ENCODE measurements at places on chromosomes 12 and 14.

- no peak for DNase-seq
Measured at GRCh38 chr12:87678453-87678852, 350.7 kb downstream of the C12orf50 start.

DNA sequence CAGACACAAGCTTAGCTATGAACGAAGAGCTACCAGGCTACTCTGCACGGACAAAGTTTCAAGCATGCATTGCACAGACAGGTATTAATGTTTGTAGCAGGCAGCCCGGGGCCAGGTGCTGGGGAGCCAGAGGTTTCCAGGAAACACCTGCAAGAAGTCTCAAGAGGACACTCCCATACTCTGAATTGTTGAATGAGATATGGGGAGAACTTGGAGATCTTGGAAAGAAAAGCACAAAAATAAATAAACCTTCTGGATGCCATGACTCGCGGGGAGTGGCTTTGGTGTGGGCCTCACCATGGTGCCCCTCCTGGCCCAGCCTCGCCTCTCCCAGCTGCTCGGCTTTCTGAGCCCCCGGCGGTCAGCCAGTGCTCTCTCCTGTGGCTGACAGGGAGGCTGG is 186.8 kb downstream of the TTC7B start:
- DNase-seq, result no peak

GRCh38 chr12:81470923-81471322 is 288.2 kb downstream of the PPFIA2 start:
- DNase-seq, result no peak

DNA sequence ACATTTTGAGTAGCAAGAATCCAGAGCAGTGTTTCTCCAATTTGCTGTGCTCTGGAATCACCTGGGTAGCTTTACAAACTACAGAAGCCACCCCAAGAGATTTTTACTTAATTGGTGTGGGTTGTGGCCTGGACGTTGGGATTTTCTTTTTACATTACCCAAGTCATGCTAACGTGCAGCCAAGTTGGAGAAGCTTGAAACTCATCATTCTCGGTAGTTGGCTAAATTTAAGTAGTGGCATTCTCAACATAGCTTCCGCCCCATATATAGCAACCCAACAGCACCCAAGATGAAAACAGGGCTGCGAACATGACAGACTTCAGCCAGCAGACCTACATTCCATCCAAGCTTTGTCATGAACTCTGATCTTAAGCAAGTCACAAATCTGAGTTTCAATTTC is 25.0 kb downstream of the DAD1 start:
- DNase-seq, result no peak

- no peak for DNase-seq
Measured at GRCh38 chr12:56119361-56119796, 1.3 kb downstream of the ZC3H10 start.

- DNase-seq, result no peak
Measured at GRCh38 chr12:56873382-56873781, 60.8 kb downstream of the SDR9C7 start.

DNA sequence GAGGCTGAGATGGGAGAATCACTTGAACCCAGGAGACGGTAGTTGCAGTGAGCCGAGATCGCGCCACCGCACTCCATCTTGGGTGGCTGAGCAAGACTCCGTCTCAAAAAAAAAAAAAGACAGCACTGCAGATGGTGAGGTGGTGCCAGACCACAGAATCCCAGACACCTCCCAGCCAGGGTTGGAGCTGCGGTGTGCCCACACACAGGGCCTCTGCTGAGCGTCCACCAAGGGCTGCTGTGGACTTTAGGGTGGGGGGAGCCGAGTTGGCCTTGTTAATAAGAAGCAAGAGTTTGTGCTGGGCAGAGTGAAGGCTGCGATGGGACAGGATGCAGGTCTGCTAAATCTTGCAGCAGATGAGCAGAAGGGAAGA is 14.2 kb downstream of the KMT5A start:
- no peak for DNase-seq

DNA sequence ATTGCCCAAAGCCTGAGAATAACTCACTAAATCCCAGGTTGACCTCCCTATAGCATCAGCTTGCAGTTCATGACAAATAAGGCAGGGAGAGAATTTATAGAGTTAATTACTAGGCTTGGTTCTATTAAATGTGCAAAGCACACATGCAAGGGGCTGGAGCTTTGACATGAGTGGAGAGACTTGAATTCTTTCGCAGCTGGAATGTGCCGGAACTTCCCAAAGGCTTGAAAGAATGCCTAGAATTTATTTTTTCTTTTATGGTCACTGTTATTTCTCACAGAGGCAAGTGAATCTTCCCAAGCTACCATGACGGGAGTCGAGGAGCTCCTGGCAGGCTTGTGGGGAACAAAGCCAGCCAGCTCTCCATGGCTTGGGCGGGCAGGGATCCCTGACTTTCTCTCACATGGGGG is 95.5 kb upstream of the USP44 start:
- DNase-seq, result no peak

GRCh38 chr12:8562310-8562709 is 21.6 kb upstream of the CLEC4E start:
- no peak for DNase-seq

DNA sequence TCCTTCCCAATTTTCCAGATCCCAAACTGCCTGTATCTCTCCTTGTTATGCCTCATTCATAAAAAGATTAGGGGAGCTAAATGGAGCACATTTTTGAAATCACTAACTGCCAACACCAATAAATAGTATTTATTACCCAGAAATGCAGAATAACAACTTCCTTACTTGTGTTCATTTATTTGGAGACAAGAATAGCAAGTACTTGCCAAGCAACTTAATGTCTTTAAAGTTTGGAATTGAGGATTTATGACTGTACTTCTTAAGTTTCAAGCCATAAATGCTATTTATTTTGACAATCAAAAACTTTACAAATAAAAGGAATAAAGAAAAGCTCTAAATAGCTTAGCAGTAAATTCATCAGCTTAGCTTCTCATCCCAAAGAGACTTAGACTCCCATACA is 626.1 kb upstream of the NOVA1 start:
- no peak for DNase-seq

GRCh38 chr12:107929436-107929835 is 154.9 kb downstream of the ASCL4 start:
- DNase-seq, result no peak

DNA sequence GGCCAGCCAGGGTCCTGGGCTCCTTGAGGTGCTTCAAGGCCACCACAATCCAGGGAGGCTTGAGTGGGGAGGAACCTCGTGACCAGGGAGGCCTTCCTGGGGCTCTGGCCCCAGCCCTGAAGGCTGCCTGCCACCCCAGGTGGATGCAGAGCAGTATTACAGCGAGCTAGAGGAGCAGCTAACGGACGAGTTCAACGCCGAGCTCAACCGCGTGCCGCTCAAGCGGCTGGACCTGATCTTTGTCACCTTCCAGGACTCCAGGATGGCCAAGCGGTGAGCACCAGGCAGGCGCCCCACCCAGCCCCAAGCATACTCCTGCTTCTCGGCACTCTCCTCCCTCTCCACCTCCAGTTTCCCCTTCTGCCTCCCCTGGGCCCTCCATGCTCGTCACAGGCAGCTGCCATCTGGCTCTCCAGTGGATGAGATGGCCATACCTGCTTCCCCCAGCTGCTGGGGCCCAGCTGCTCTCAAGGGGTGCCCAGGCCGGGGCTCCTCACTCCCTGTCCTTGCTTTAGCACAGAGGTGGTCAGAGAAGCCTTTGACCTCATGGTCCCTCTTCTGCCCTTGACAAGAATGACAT is 30.6 kb downstream of the NGB start:
- DNase-seq, result no peak

DNA sequence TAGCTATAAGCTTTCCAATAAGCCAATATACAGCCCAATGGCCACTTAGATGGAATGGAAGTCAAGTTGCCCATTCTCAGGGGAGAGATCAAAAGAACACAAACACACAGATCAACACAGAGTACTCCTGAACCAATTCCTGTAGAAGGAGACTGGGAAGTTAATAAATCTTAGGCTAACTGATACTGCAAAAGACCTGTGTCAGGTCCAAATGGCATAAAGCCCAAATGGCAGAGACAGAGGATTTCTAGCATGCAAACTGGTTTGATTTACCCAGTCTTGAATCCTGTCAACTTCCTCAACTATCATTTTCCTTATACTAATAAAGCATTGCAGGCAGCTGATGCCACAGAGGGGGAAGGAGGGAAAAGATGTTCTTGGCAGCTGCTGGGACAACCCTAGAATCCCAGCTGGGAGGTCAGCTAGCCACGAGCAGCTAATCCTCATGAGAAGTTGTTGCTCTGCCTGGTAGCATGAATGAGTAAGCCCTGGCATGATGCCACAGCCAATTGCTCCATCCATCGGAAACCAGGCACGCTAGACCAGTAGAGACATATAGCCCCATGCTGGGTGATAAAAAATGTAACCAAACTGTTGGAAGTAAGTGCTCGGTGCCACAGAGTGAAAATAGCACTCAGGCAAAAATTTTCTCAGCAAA is 26.2 kb downstream of the ANG start:
- DNase-seq, result no peak

DNA sequence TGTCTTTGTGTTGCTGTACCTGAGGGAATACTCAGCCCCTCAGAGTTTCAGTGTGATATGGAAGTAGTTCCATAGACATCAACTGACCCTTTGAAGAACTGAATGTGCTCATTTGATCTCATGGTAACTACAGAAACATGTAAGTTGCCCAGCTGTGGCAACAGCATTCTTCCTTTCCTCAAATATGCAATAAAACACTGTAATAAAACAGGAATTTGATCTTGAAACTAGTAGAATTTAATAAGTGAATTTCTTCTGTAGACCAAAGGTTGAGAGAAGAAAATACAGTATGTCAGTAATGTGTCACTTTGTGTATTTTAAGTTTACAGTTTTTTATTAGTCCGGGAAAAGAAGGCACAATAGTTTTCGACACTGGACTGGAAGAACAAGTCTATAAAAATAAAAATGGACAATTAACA is 31.9 kb downstream of the KCTD10 start:
- DNase-seq, result no peak

DNA sequence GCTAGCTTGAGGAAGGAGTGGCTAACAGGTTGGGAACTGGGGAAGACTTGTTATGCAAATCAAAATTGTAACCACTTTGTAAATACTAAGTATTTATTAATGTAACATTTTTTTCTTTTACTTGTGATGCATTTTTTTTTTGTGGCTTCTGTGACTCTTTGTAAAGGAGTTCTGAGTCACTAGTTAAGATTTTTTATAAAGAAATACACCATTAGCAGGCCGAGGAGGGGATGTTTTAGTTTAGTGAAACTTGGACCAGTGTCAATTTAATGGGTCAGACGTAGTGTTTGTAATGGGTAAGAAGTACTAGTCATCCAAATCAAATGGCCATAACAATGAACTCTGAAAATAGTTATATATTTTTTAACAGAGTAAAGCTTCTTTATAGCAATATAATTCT is 43.1 kb downstream of the AKAP6 start:
- no peak for DNase-seq

GRCh38 chr14:85106506-85106905 is 423.4 kb upstream of the FLRT2 start:
- DNase-seq, result no peak

GRCh38 chr14:63512861-63513260 is 30.3 kb downstream of the PPP2R5E start:
- no peak for DNase-seq

DNA sequence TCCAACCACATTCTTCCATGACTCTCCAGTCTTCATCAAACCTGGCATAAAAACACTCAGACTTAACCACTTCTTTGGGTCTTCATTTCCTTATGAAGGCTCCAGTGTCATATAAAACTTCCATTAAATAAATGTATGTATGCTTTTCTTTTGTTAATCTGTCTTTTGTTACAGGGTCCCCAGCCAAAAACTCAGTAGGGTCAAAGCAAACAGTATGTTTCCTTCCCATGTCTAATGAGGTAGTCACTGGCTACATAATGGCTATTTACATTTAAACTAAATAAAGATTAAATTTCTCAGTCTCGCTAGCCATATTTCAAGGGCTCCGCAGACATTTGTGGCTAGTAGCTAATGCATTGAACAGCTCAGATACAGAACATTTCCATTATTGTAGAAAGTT is 40.1 kb upstream of the STAB2 start:
- DNase-seq, result no peak

GRCh38 chr14:48086516-48086915 is 411.1 kb upstream of the MDGA2 start:
- DNase-seq, result no peak

DNA sequence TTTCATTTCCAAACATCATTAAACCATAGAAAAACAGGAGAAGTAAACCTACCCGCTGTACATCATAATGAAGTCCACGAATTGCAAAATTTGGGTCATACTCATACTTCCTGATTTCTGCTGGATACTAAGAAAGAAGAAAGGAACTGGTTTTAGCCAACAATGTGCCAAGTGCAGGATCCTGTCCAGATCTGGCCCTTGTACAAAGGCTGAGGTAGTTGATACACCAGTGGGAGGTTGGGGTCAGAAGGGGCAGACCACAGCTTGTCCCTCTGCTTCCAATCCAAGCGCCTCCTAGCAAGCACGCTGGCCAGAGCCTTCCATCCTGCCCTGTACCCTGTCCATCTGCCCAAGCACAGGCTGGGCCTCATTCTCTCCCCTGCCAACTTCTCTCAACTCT is 34.2 kb downstream of the NT5DC3 start:
- DNase-seq, result no peak

GRCh38 chr14:67943947-67944346 is 124.4 kb downstream of the RAD51B start:
- DNase-seq, result no peak

- no peak for DNase-seq
Measured at GRCh38 chr14:69055125-69055524, 76.0 kb upstream of the ACTN1 start.

DNA sequence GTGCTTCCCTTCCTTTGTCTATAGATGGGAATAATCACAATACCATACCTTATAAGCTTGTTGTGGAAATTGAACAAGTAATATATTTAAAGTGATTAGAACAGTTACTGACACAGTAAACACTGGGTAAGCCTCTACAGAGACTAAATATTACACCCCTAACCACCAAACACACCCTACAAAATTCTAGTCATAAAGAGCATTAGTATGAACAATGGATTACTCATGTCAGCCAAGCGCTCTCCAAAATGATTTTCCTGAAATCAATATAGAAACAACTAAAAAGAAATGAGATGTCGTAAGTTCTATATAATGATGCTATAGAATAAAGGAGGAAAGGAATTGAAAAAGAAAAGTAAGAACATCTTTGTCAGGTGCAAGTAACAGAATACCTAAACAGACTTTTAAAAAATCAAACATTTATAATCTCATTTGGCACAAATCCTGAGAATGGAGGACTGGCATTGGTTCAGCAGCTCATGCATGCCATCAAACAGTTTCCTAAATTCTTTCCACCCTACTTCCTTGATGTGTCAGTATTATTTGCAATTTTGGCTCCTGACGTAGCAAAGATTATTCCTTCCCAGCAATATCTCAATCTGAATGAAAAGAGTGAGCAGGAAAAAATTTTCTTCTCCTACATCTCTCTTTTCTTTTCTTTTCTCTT is 118.0 kb downstream of the SINHCAF start:
- DNase-seq, result no peak

DNA sequence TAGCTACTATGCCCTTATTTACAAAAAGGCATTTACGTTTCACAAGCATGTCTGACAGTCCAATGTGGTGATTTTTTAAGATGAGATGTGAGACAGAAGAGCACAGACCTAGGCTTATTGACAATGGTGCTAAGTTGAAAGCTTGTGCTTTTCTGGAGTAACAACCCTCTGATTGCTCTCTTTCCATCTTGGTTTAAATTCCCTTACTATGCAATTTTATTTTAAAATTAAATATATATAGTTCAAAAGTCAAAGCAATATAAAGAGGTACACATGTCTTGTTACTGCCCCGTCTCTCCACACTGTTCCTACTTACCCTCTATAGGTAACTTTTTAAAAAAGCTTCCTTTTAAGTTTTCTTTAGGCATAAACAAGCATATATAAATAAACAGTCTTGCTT is 39.4 kb upstream of the BBS10 start:
- no peak for DNase-seq

Data from cortex of kidney (tissue), 1 donor.